Activated CD8-positive, alpha-beta T cell treated with anti-CD3 and anti-CD28 coated beads, Interleukin-2, amount 10 ng/mL, durations not matched to agents 7 days and 5 days (primary cell): ENCODE measurements at places on chromosomes 12 and 14. TPM values are rescaled to one million over a fixed set of nuclear protein-coding genes. Genes with fewer than 3 reads are reported as not detected.

The SAMD15 gene
- 0.23 TPM for total RNA-seq

DNA sequence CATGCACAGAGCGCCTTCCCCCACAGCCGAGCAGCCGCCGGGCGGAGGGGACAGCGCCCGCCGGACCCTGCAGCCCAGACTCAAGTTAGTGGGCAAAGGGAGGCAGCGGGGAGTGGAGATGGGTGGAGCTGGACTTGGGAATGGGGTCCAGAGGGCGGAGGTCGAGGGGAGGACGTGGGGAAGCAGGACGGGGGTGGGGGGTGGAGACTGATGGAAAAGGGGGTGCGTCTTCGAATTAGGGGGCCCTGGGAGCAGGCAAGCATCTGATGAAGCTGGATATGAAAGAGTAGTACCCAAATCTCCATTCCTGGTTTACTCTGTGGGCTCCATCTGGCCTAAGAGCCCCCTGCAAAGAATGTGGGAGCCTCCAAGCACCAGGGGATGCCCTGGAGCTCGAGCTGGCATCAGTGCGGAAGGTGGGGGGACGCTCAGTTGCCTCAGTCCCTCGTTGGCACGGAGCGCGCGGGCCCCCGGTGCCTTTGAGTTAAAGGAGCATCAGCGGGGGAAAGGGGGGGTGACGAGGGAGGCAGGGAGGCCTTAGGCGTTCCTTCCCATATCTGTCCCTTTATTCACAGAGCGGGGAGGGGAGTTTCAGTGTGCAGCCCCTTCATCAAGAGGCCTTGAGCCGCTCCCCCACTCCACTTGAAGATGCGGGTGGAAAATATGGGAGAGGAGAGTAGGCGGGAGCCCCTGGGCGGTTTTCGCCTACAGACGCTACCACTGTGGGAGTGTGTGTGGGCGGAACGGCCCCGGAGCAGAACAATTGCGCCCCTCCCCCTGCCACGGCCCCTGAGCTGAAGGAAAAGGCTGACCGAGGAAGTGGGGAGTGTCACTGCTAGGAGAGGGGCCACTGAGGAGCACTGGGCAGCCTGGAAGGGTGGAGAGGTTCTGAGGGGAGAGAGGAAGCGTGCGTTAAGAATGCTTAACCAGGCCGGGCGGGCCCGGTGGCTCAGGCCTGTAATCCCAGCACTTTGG lies 644 bp downstream of the NAB2 start:
- DNase-seq: peak; percentile 70
- no peaks in the 10 kb centered on the region for H3K27me3 ChIP-seq
- H3K36me3 ChIP-seq: peaks cover 34% of the 10 kb centered on the region

DNA sequence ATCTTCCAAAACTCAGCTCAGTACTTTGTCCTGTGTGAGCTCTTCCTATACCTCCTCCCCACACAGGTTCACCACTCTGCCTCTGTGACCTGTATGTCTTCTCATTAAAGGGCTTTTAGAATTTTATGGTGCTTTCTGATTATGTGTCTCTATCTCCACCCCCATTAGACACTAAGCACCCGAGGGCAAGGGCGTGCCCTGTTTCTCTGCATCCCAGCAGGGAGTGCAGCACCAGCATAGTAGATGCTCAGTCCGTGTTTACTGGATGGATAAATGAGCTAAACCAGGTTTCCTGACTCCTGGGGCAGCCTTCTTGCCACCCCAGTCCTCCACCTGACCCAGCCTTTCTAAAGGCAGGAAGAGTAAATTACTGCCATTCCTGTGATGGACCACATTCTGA lies 333.8 kb downstream of the CACNA1C start:
- H3K4me3 ChIP-seq: no peak overlapping the region
- peaks cover 4% of the 10 kb centered on the region for H3K27me3 ChIP-seq
- no peaks in the 10 kb centered on the region for H3K36me3 ChIP-seq
- no peaks in the 10 kb centered on the region for H3K4me1 ChIP-seq

The PAX9 gene
- not detected for total RNA-seq

- H3K36me3 ChIP-seq: no peaks in the 10 kb centered on the region
- no peak overlapping the region for H3K27ac ChIP-seq
- no peak for DNase-seq
- no peaks in the 10 kb centered on the region for H3K4me1 ChIP-seq
These were observed 160.1 kb downstream of the EPS8 start for GRCh38 chr12:15629108-15629507.

DNA sequence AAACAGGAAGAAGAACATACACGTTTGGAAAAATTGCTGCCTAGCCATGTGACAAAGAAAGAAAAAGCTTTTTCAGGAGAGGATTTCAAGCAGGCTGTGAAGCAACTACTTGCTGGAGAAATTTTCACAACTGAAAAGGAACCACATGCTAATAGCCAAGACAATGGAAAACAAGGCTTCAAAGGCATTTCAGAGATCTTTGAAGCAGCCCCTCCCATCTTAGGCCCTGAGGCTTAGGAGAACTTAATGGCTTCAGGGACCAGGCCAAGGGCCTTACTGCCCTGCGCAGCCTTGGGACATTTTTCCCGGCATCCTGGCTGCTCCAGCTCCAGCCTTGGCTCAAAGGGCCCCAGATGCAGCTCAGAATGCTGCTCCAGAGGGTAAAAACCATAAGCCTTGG lies 255.9 kb upstream of the ARID2 start:
- H3K4me1 ChIP-seq: peaks cover 15% of the 10 kb centered on the region
- no peak for DNase-seq
- no peak overlapping the region for H3K4me3 ChIP-seq
- no peaks in the 10 kb centered on the region for H3K36me3 ChIP-seq

The TAS2R14 gene
- total RNA-seq: 2.1 TPM

DNA sequence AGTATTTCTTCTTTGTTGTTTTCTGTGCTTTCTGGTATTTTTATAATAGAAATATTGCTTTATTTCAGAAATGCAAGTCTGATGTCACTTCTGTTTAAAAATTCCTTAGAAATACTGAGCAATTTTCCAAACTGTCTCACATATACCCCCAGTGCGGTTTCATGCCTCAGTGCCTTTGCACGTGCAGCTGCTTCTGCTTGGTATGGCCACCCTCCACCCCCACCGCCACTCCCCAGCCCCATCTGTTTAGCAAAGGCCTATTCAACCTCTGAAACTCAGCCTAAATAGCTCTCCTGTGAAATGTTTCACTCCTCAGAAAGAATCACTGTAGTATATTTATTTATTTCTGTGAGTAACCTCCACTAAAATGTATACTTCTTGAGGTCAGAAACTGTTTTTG lies 52.3 kb downstream of the PPM1H start:
- no peaks in the 10 kb centered on the region for H3K36me3 ChIP-seq
- no peak overlapping the region for H3K27ac ChIP-seq
- H3K4me1 ChIP-seq: no peaks in the 10 kb centered on the region
- DNase-seq: no peak
- no peak overlapping the region for H3K4me3 ChIP-seq

DNA sequence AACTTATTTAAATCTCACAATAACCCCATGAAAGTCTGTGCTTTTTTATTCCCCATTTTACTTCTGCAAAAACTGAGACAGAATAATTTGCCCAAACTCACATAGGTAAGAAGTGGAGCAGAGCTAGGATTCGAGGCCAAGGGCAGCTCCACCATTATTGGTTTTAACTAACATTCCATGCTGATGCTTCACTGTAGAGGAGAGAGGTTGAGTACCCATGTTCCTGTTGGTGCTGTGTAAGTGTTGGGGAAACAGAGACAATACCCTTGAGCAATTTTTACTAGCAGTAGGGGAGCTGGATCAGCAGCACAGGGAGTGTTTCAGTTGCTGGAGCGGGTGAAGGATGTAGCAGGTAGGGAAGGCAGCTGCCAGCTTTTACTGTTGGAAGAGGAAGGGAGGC lies 21.1 kb downstream of the RASSF8 start:
- H3K27me3 ChIP-seq: peaks cover 6% of the 10 kb centered on the region
- H3K4me3 ChIP-seq: no peak overlapping the region
- H3K4me1 ChIP-seq: no peaks in the 10 kb centered on the region
- no peak for DNase-seq

The IL26 gene
- total RNA-seq: not detected

DNA sequence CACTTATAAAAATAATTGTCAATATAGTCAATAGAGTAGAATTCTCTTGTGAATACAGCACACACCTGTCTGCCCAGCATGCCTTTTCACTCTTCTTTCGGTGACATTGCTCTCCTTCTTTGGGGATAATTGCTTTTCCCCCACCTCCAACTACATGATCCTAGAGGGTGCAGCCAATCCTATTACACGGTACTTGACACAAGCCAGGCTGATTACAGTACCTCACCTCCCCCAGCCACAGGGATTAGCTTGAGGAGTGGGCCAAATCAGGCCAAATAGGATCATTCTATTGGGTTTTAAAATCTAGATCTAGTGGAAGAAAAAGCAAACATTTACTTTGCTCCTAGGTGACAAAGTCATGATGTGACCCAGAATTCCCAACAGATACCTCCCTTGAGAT lies 16.8 kb upstream of the NFYB start:
- DNase-seq: no peak
- peaks cover 9% of the 10 kb centered on the region for H3K4me1 ChIP-seq
- H3K27me3 ChIP-seq: peaks cover 6% of the 10 kb centered on the region
- H3K27ac ChIP-seq: no peak overlapping the region
- H3K36me3 ChIP-seq: no peaks in the 10 kb centered on the region

The ANKRD33 gene
- total RNA-seq: not detected

The PROX2 gene
- 0.13 TPM for total RNA-seq

- no peak overlapping the region for H3K27ac ChIP-seq
- peaks cover 2% of the 10 kb centered on the region for H3K27me3 ChIP-seq
- no peak for DNase-seq
These were observed 42.5 kb upstream of the MYBPC1 start for GRCh38 chr12:101552277-101552676.

GRCh38 chr14:35261774-35262173 lies 30.4 kb upstream of the PSMA6 start:
- H3K27ac ChIP-seq: no peak overlapping the region
- no peak overlapping the region for H3K4me3 ChIP-seq
- no peak for DNase-seq
- H3K4me1 ChIP-seq: no peaks in the 10 kb centered on the region
- H3K27me3 ChIP-seq: no peaks in the 10 kb centered on the region

GRCh38 chr12:115064296-115064695 lies 380.3 kb upstream of the TBX3 start:
- no peaks in the 10 kb centered on the region for H3K27me3 ChIP-seq
- H3K27ac ChIP-seq: no peak overlapping the region
- no peaks in the 10 kb centered on the region for H3K36me3 ChIP-seq
- no peak overlapping the region for H3K4me3 ChIP-seq

The BCL11B gene
- total RNA-seq: 68.6 TPM

GRCh38 chr12:94592080-94592479 lies 58.3 kb downstream of the TMCC3 start:
- no peaks in the 10 kb centered on the region for H3K36me3 ChIP-seq
- H3K4me1 ChIP-seq: no peaks in the 10 kb centered on the region
- no peak for DNase-seq
- peaks cover 7% of the 10 kb centered on the region for H3K27me3 ChIP-seq
- H3K27ac ChIP-seq: no peak overlapping the region

GRCh38 chr12:50715174-50715573 lies 48.7 kb upstream of the ATF1 start:
- no peaks in the 10 kb centered on the region for H3K27me3 ChIP-seq
- H3K4me1 ChIP-seq: no peaks in the 10 kb centered on the region
- H3K4me3 ChIP-seq: no peak overlapping the region
- H3K36me3 ChIP-seq: peaks cover 32% of the 10 kb centered on the region

The PTPN6 gene
- total RNA-seq: 354 TPM

GRCh38 chr12:93614917-93615596 lies 42.6 kb downstream of the SOCS2 start:
- no peak overlapping the region for H3K27ac ChIP-seq
- no peak overlapping the region for H3K4me3 ChIP-seq
- H3K4me1 ChIP-seq: no peaks in the 10 kb centered on the region
- no peaks in the 10 kb centered on the region for H3K36me3 ChIP-seq
- no peak for DNase-seq

The VAMP1 gene
- total RNA-seq: 48.9 TPM

GRCh38 chr12:118549510-118549980 lies 173.2 kb downstream of the SUDS3 start:
- no peaks in the 10 kb centered on the region for H3K36me3 ChIP-seq
- H3K4me3 ChIP-seq: no peak overlapping the region
- H3K4me1 ChIP-seq: no peaks in the 10 kb centered on the region
- no peaks in the 10 kb centered on the region for H3K27me3 ChIP-seq

- DNase-seq: no peak
- H3K4me1 ChIP-seq: peaks cover 20% of the 10 kb centered on the region
- H3K36me3 ChIP-seq: no peaks in the 10 kb centered on the region
- no peak overlapping the region for H3K27ac ChIP-seq
- H3K4me3 ChIP-seq: no peak overlapping the region
These were observed 11.1 kb upstream of the SIVA1 start for GRCh38 chr14:104741803-104742251.

The KRT80 gene
- total RNA-seq: not detected

DNA sequence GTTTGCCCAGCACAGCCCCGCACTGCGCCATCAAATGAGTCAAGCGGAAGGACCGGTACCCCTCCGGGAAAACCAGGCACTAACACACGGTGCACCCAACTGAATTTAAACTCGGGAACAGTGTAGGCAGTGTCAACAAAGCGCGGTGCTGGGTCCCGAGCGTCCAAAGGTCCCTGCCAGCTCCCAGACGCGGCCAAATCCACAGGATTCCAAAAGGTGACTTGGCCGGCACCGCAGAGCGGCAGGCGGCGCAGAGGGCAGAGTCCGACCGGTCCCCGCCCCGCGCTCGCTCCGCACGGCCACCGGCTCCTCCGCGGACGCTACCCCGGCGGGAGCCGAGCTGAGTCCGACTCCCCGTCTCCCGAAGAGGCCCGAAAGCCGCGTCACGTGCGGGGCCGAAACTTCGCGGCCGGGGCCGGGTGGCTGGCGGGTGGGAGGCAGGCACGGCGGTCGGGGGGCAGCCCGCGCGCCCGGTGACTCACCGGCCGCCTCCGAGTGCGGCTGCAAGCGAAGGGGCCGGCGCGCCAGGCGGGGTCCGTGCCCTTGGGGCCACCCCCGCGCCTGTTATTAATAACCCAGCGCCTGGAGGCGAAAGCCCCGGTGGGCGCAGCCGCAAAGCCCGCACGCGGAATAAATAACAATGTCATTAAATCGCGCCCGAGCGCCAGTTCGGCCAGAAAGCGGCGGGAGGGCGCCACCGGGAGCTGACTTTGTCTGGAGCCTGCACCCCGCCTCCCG lies 863 bp downstream of the DENND5B start:
- DNase-seq: peak; percentile 24
- no peak overlapping the region for H3K27ac ChIP-seq
- peaks cover 49% of the 10 kb centered on the region for H3K27me3 ChIP-seq
- H3K36me3 ChIP-seq: no peaks in the 10 kb centered on the region
- H3K4me1 ChIP-seq: peaks cover 10% of the 10 kb centered on the region

The FGD4 gene
- total RNA-seq: 0.66 TPM

The FAM90A1 gene
- total RNA-seq: not detected

- no peaks in the 10 kb centered on the region for H3K36me3 ChIP-seq
- H3K27ac ChIP-seq: no peak overlapping the region
- peaks cover 9% of the 10 kb centered on the region for H3K27me3 ChIP-seq
- no peaks in the 10 kb centered on the region for H3K4me1 ChIP-seq
- DNase-seq: no peak
- H3K4me3 ChIP-seq: no peak overlapping the region
These were observed 96.6 kb downstream of the EMP1 start for GRCh38 chr12:13293096-13293495.

- H3K4me1 ChIP-seq: peaks cover 78% of the 10 kb centered on the region
- peak overlapping the region; percentile 69 for H3K27ac ChIP-seq
- H3K4me3 ChIP-seq: no peak overlapping the region
- peaks cover 85% of the 10 kb centered on the region for H3K36me3 ChIP-seq
- DNase-seq: peak; percentile 61
These were observed 49.8 kb downstream of the RIN3 start for GRCh38 chr14:92563359-92563758.
